ENCODE measurements at places on chromosomes 4 and X.

DNA sequence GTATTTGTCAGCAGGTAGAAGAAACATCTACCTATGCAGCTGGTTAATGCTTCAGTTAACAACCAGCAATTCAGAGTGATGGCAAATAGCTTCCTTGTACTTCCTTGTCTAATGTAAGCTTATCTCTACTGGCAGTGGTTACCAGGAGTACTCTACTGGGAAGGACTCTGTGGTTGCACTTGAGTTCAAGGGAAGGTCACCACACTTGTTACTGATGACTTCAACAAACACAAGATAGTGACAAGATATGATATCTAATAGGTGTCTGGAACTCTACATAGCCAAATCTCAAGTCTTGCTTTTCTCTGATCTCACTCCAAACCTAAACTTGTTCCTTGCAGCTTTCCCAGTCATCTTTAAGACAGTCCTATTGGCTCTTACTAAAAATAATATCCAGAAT lies 1644.9 kb upstream of the TENM3 start:
- no peaks in the 10 kb centered on the region for H3K27me3 ChIP-seq
- no peak overlapping the region for H3K4me3 ChIP-seq
- no peak for DNase-seq
- H3K36me3 ChIP-seq: no peaks in the 10 kb centered on the region

- no peaks in the 10 kb centered on the region for H3K36me3 ChIP-seq
- H3K4me3 ChIP-seq: no peak overlapping the region
- no peaks in the 10 kb centered on the region for H3K27me3 ChIP-seq
- no peak for DNase-seq
- H3K4me1 ChIP-seq: no peaks in the 10 kb centered on the region
Observed at GRCh38 chr4:76867880-76868655, 29.9 kb downstream of the SOWAHB start.

DNA sequence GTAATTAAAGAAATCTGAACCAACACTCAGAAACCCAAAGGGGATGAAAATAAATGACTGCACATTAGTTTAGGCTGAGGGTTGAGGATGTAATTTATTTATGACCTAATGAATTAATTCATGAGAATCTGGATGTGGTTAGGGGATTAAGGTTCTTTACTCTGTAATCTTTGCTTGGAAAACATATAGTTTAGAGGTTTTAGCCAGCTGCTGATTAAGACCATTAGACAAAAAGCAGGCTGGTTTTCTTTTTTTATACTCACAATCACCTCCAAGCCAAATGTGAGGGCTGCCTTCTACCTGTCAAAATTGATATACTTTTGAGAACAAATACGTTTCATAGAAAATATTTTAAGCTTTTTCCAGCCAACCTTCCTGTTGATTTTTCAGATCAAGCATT lies 2705.8 kb downstream of the PCDH7 start:
- no peak overlapping the region for H3K27ac ChIP-seq
- H3K36me3 ChIP-seq: no peaks in the 10 kb centered on the region
- no peak overlapping the region for H3K4me3 ChIP-seq
- no peak for DNase-seq
- H3K4me1 ChIP-seq: no peaks in the 10 kb centered on the region

DNA sequence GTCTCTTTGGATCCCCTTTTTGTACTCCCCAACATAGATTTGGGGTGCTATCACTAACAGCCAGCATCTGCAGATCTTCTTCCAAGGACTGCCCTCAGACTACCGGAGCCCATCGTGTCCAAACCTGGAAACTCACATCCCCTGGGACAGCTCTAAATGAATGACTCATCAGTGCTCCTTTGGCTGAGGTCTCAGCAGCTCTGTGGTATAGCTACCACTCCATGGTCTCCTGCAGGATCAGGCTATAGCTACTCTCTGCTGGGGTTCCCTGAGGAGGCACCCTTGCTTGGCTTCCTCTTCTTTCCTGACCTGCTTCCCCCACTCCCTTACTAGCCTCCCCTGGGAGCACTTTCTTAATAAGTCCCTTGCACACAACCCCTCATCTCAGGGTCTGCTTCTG lies 97.5 kb upstream of the PRPS2 start:
- no peak overlapping the region for H3K4me3 ChIP-seq
